Adrenal gland (tissue), 19 donors: ENCODE measurements at places on chromosomes 16 and 17. TPM values are rescaled to one million over a fixed set of nuclear protein-coding genes. Genes with fewer than 3 reads are reported as not detected.
A peak's percentile ranks its signal among the peaks of the same experiment; 100 is the strongest.

The TMEM235 gene
- not detected for polyA plus RNA-seq

GRCh38 chr16:15509051-15509592, 74.7 kb downstream of the BMERB1 start:
- H3K27ac ChIP-seq: no peak overlapping the region
- H3K27me3 ChIP-seq: no peaks in the 10 kb centered on the region
- no peaks in the 10 kb centered on the region for H3K36me3 ChIP-seq
- no peaks in the 10 kb centered on the region for H3K4me1 ChIP-seq

- no peak for DNase-seq
- no peak overlapping the region for H3K27ac ChIP-seq
- H3K4me3 ChIP-seq: no peak overlapping the region
- no peaks in the 10 kb centered on the region for H3K27me3 ChIP-seq
- H3K36me3 ChIP-seq: no peaks in the 10 kb centered on the region
- H3K4me1 ChIP-seq: no peaks in the 10 kb centered on the region
These were observed 552.5 kb upstream of the EEF2KMT start for GRCh38 chr16:5649762-5650743.

The CCDC78 gene
- 49.9 TPM for polyA plus RNA-seq

GRCh38 chr17:72530454-72530853, 409.6 kb downstream of the SOX9 start:
- no peak for DNase-seq
- no peaks in the 10 kb centered on the region for H3K4me1 ChIP-seq
- no peaks in the 10 kb centered on the region for H3K36me3 ChIP-seq
- H3K27me3 ChIP-seq: no peaks in the 10 kb centered on the region
- no peak overlapping the region for H3K27ac ChIP-seq

DNA sequence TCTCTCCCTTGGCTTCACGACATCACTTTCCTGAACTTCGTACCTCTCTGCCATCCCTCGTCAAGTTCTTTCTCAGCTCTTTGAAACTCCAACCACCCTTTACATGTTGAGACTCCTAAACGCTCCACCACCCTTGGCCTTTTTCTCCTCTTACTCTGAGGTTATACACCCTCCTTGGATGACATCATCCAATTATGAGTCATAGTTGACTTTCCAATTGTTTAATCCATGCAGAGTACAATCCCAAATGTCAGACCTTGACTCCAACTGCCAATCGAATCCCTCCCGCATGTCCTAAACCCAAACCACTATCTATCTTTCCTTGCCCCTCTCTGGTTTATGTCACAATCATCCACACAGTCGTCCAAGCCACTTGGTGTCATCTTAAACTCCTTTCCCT, 18.4 kb upstream of the C16orf82 start:
- no peaks in the 10 kb centered on the region for H3K36me3 ChIP-seq
- no peak overlapping the region for H3K4me3 ChIP-seq
- no peak for DNase-seq

The FBXL16 gene
- polyA plus RNA-seq: 18.3 TPM

The GNAO1 gene
- polyA plus RNA-seq: 36.6 TPM

DNA sequence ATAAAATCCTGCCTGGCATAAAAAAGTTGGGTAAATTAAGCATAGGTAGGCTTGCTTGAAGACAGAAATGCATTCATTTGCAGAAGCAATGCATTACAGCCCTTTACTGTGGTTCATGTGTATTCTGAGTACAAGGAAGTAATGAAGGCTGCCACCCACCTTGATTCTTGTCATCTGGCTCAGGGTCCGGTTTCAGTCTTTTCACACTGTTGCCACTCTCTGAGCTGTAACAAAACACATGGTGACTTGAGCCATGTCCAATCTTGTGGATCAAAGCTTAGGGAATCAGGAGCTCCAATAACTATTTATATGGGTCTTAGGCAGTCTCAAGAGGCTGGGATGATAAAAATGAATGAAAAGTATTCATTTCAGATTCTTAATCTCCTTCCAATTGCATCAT, 22.0 kb downstream of the PSME3IP1 start:
- no peak for DNase-seq
- no peaks in the 10 kb centered on the region for H3K36me3 ChIP-seq
- no peak overlapping the region for H3K4me3 ChIP-seq
- no peaks in the 10 kb centered on the region for H3K4me1 ChIP-seq
- no peak overlapping the region for H3K27ac ChIP-seq

- H3K4me1 ChIP-seq: peaks cover 43% of the 10 kb centered on the region
- H3K36me3 ChIP-seq: no peaks in the 10 kb centered on the region
- H3K27ac ChIP-seq: peak overlapping the region; percentile 82
These were observed 18.7 kb upstream of the CYB5B start for GRCh38 chr16:69405757-69406156.

The DHX38 gene
- 68.4 TPM for polyA plus RNA-seq

- peak overlapping the region; percentile 32 for H3K4me3 ChIP-seq
- DNase-seq: peak; percentile 49
- H3K4me1 ChIP-seq: no peaks in the 10 kb centered on the region
- H3K27ac ChIP-seq: no peak overlapping the region
- no peaks in the 10 kb centered on the region for H3K36me3 ChIP-seq
These were observed 13.2 kb upstream of the CLUH start for GRCh38 chr17:2724784-2725164.

The NRN1L gene
- polyA plus RNA-seq: 0.99 TPM

DNA sequence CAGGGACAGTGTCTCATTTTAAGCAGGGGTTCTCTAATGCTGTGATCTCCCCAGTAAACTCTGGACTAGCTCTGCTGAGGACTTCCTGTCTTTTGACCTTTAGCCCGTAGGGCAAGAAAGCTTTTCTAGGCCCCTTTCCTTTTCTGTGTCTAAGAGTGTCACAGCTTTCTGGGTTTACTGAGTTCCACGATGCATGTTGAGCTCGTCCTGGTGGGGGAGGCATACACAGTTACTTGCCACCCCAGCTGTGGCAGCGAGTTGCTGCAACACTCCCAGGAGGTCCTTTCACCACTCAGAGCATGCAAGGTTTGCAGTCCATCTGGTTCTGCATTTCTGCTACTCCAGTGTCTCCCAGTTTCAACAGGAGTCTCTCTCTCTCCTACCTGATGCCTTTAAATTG, 23.7 kb downstream of the NOD2 start:
- H3K27me3 ChIP-seq: no peaks in the 10 kb centered on the region
- H3K4me3 ChIP-seq: no peak overlapping the region
- no peaks in the 10 kb centered on the region for H3K4me1 ChIP-seq
- no peak for DNase-seq
- no peak overlapping the region for H3K27ac ChIP-seq

The EVPL gene
- 0.61 TPM for polyA plus RNA-seq

GRCh38 chr17:60729854-60730253, 52.2 kb downstream of the BCAS3 start:
- no peaks in the 10 kb centered on the region for H3K27me3 ChIP-seq
- H3K4me3 ChIP-seq: no peak overlapping the region
- H3K27ac ChIP-seq: no peak overlapping the region
- no peak for DNase-seq
- no peaks in the 10 kb centered on the region for H3K36me3 ChIP-seq
- H3K4me1 ChIP-seq: no peaks in the 10 kb centered on the region

GRCh38 chr17:67043283-67043682, 1.1 kb upstream of the CACNG1 start:
- H3K27me3 ChIP-seq: no peaks in the 10 kb centered on the region
- H3K4me3 ChIP-seq: no peak overlapping the region
- peaks cover 12% of the 10 kb centered on the region for H3K4me1 ChIP-seq
- H3K36me3 ChIP-seq: no peaks in the 10 kb centered on the region

GRCh38 chr16:68069511-68070248, 15.5 kb upstream of the NFATC3 start:
- H3K27ac ChIP-seq: no peak overlapping the region
- peak; percentile 64 for DNase-seq

The UTS2R gene
- not detected for polyA plus RNA-seq

DNA sequence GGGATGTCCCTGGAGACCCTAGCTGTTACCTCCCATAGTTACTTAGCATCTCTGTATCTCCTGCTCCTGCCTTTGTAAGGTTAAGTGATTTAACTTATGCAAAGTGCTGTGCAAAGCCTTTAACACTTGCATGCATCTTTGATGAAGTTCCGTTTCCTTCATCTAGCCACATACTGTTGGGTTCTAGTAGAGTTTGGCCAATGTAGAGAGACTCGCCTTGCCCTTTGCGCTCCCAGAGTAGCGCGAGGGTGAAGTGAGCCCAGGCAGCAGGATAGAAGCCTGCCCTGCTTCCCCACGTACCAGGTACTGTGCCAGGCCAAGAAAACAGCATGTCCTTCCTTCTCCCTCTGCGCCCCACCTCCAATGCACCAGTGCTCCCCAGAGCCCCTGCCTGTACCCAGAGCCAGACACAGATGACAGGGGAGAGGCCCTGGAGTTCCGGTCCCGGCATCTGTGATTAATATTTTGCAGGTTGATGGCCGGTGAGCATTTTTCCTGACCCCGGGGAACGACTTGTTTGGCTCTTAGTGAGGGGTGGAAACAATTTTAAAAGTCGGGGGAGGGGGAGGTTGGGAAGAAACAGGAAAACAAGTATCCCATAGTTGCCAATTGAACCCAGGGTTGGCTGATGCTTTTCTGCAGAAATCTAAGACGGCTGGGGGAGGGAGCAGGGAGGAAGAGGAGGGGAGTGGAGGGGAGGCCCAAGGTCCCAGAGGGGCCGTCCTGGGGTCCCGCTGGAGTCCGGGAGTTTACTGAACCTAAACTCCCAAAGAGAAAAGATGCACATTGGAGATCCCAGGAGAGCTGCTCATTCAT, 13.1 kb upstream of the CDC42EP4 start:
- H3K4me3 ChIP-seq: no peak overlapping the region
- H3K27ac ChIP-seq: peak overlapping the region; percentile 61
- no peaks in the 10 kb centered on the region for H3K36me3 ChIP-seq
- no peak for DNase-seq
- H3K4me1 ChIP-seq: peaks cover 18% of the 10 kb centered on the region
- H3K27me3 ChIP-seq: no peaks in the 10 kb centered on the region

DNA sequence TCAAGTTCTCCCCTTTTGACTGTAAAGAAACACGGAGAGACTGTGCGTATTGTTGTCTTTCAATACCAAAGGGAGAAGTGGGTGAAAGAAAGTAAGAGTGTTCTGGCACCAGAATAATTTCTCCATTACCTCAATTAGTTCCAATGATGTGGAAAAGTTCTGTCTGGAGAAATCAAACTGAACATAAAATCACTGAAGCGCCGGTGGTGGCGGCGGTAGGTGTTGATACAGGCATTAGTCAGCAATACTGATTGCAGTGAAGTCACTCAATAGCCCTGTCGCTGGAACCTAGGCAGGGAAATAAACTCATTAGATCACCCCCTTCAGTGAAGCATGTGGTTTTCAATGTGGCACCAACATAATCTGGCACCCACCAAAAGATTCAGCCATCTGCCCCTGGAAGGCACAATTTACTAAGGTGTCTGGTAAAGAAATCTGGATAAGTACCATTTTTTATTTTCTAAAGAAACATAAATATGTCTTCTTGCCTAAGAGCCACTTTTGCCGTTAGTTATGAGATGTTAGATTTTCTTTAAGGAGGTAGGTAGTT, 274.2 kb upstream of the SOX9 start:
- H3K36me3 ChIP-seq: no peaks in the 10 kb centered on the region
- no peak for DNase-seq
- no peaks in the 10 kb centered on the region for H3K27me3 ChIP-seq
- H3K4me3 ChIP-seq: no peak overlapping the region
- no peak overlapping the region for H3K27ac ChIP-seq
- no peaks in the 10 kb centered on the region for H3K4me1 ChIP-seq

The ZMYND15 gene
- 0.93 TPM for polyA plus RNA-seq

The FOXJ1 gene
- polyA plus RNA-seq: not detected

- H3K27me3 ChIP-seq: no peaks in the 10 kb centered on the region
- no peaks in the 10 kb centered on the region for H3K4me1 ChIP-seq
- H3K27ac ChIP-seq: no peak overlapping the region
- H3K36me3 ChIP-seq: no peaks in the 10 kb centered on the region
- DNase-seq: no peak
- H3K4me3 ChIP-seq: no peak overlapping the region
These were observed 20.1 kb downstream of the CIITA start for GRCh38 chr16:10897134-10897533.

- H3K4me1 ChIP-seq: no peaks in the 10 kb centered on the region
- DNase-seq: no peak
- H3K27me3 ChIP-seq: no peaks in the 10 kb centered on the region
- no peak overlapping the region for H3K27ac ChIP-seq
- H3K4me3 ChIP-seq: no peak overlapping the region
These were observed 128.5 kb upstream of the GSE1 start for GRCh38 chr16:85484347-85485300.

- peaks cover 26% of the 10 kb centered on the region for H3K4me1 ChIP-seq
- no peaks in the 10 kb centered on the region for H3K27me3 ChIP-seq
- H3K27ac ChIP-seq: peak overlapping the region; percentile 30
- DNase-seq: peak; percentile 70
- no peaks in the 10 kb centered on the region for H3K36me3 ChIP-seq
- H3K4me3 ChIP-seq: no peak overlapping the region
These were observed 67.3 kb downstream of the ANKRD11 start for GRCh38 chr16:89422905-89423630.

- no peak overlapping the region for H3K4me3 ChIP-seq
- H3K27ac ChIP-seq: no peak overlapping the region
- peaks cover 4% of the 10 kb centered on the region for H3K4me1 ChIP-seq
- no peaks in the 10 kb centered on the region for H3K27me3 ChIP-seq
- H3K36me3 ChIP-seq: no peaks in the 10 kb centered on the region
These were observed 285.4 kb downstream of the SHISA9 start for GRCh38 chr16:13186813-13187212.

- H3K4me3 ChIP-seq: no peak overlapping the region
- no peaks in the 10 kb centered on the region for H3K27me3 ChIP-seq
- H3K36me3 ChIP-seq: no peaks in the 10 kb centered on the region
- peaks cover 11% of the 10 kb centered on the region for H3K4me1 ChIP-seq
These were observed 124.1 kb downstream of the PRKCA start for GRCh38 chr17:66426397-66427033.

DNA sequence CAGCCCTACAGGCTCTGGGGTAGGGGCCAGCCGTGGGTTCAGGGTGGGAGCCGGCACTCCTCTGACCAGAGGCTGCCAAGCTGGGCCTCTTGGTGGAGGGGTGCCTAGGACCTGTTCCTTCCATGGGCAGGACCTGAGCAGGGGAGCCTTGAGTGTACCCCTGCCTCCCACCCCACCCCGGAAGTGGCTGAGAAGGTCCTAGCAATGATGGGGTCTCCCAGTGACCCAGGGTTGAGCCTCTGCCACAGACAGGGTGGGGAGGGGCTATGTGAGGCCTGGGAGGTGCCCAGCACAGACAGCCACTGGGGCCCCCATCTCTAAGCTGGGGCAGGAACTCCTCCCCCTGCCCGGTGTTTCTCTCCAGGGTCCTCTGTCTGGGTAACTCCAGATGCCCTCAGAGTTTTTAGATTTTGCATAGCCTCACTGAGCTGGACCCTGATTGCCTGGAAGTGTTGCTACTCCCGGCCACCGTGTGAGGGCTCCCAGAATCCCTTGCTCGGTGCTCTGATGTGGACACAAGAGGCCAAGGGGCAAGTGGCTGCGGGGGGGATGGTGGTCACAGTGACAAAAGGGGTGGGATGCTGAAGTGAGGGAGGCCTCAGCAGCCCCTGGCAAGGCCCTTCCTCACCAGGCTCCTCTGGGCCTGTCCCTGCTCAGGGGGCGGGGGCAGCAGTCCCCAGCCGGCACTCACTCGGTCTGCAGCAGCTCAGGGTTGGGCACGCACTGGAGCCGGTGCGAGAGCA, 6.4 kb upstream of the MTSS2 start:
- no peaks in the 10 kb centered on the region for H3K27me3 ChIP-seq
- peaks cover 35% of the 10 kb centered on the region for H3K4me1 ChIP-seq
- no peak overlapping the region for H3K4me3 ChIP-seq
